ENCODE measurements at places on chromosomes 16 and 17.

- DNase-seq, result no peak
Observed at GRCh38 chr17:50621574-50622031, 13.1 kb upstream of the ABCC3 start.

DNA sequence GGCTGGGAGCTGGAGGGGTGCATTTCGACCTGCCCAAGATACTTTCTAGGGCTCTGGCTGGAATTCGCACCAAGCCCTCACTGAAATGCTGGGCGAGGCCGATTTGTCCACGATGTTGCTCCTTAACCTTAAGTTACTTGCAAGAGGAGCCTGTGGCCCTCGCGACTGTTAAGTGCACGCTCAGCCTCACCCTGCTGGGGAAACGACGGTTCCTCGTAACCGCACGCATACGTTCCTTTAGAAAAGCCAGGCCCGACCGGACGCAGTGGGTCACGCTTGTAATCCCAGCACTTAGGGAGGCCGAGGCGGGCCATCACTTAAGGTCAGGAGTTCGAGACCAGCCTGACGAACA, 607 bp upstream of the NCOR1 start:
- peak; percentile 28 for DNase-seq

- DNase-seq, result no peak
Observed at GRCh38 chr17:40203131-40203530, 16.0 kb upstream of the WIPF2 start.

- no peak for DNase-seq
Observed at GRCh38 chr17:4540687-4541327, 14.4 kb downstream of the MYBBP1A start.

DNA sequence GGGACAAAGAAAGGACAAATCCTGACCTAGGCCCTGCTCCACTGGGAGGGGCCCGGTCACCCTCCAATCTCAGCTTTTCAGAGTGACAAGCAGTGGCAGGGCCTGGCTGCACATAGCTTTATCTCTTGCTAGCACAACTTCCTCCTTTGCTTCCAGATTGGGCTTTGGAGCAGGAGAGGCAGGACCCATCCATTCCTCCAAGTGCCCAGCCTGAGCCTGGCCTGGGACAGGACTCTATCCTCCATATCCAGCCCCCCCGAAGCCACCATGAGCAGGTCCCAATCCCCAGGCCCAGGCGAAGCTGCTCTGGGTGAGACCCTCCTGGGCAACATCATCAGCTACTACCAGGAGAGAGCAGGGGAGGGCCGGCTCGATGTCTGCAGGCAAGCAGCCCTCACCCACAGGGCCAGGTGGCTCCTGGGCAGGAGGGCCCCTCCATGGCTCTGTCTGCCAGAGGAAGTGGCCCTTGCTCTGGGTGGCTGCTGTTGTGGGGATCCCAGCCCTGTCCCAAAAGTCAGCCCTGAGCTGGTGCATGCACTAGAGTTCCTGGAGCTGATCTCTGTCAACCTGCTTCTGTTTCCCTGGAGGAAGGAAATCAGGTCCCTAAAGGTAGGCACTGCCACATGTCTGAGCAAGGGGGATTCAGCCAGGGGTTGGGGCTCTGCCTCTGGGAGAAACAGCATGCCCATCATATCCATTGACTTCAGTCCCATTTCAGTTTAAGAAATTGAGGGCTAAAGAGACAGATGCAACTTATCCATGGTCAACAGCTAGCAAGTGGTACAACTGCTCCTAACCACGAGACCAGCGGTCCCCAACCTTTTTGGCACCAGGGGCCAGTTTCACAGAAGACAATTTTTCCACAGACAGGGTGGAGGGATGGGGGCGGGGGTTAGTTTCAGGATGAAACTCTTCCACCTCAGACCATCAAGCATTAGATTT, 58.9 kb downstream of the TK2 start:
- no peak for DNase-seq

GRCh38 chr17:33469911-33470310, 176.8 kb upstream of the ASIC2 start:
- DNase-seq, result no peak

GRCh38 chr17:29588562-29589411, 661 bp downstream of the GIT1 start:
- peak; percentile 27 for DNase-seq

DNA sequence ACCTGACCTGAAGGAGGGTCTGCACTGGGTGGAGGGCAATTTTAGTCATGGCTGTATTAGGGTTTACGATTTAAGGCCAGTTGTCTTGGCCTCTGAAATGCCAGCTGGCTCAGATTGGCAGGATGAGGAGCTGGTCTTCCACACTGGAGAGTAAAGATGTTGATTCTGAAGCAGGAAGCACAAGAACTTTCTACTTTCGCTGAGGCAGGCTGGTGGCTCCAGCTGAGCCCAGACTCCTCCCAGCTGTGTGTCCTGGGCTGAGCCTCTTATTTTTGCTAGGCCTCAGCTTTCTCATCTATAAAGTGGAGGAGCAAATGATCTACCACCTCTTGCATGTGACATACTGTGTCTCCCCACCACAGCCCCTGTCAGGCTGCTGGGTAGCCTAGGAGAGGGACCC, 74.4 kb downstream of the MRM1 start:
- DNase-seq, result no peak

DNA sequence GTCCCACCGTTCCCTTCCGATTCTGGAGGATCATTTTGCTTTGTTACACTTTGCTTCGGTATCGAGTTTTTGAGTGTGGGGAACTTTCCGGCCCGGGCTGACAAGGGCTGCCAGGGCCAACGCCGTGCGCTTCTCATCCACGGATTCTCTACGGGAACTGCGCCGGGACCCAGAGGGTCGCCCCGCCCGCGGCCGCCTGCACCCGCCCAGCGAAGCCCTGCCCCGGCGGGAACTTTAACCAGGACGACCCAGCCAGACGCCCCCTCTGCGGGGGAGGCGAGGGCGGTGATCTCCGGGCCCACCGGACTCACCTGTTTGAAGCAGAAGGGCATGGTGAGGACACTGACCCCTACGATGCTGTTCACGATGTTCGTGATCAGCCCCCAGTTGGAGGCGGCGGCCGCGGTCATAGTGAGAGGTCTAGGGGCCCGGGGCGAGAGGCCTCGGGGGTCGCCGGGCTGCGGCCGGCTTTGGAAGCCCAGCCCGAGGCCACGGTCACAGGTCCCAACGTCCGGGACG, 536 bp downstream of the SLC38A10 start:
- no peak for DNase-seq

DNA sequence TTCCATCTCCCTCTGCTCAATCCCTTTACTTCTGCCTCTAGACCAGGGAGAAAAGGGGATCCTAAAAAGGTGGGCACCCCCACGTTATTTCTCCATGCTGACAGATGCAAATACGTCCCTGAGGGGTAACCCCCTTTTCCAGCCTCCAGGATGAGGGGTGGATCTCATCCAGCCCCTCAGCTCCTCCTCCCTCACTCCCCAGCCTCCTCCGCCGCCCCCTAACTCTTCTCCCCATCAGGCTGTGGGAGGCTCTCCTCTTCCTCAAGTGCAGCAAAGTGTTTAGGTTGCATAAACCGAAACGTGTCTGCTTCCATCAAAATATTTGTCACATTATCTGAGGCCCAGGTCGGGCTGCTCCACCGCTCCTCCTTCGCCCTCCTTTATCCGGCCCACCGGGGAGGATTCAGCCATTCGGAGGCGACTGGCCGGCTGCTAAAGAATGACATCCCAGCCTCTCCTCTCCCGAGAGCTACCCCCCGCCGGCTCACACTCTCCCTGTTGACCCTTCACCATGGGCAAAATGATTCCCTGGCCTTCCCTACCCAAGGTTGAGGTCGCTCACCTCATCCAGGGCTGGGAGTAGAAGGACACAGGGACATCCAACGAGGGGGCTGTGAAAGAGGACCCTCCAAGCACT, 1.2 kb upstream of the C1QL1 start:
- DNase-seq, result no peak

GRCh38 chr16:89012622-89012995, 35.6 kb upstream of the CBFA2T3 start:
- no peak for DNase-seq

DNA sequence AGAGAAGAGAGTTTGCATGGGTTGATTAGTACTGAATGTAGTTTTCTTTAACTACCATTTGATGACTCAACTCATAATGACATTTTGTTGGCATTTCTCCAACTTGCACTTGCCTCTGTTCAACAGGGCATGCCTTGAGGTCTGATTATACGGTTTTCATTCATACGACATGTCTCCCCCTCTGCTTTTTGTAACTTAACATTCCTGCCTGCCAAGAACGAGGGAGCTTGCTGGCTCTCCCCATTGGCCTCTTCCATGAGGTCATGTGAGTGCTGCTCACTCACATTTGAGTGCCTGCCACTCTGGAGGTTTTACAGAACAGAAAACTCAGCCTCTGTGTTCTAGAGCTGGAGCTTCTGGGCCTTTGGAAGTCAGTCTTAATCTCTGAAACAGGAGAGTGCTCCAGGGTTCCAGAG, 19.7 kb downstream of the MAP2K6 start:
- DNase-seq, result no peak

- DNase-seq, result no peak
Observed at GRCh38 chr17:82202981-82203380, 9.7 kb downstream of the CCDC57 start.

- DNase-seq, result no peak
Observed at GRCh38 chr16:87486282-87486681, 6.5 kb downstream of the ZCCHC14 start.

- no peak for DNase-seq
Observed at GRCh38 chr17:12738624-12739023, 50.7 kb upstream of the ARHGAP44 start.

- no peak for DNase-seq
Observed at GRCh38 chr16:78599271-78599670, 499.8 kb downstream of the WWOX start.

DNA sequence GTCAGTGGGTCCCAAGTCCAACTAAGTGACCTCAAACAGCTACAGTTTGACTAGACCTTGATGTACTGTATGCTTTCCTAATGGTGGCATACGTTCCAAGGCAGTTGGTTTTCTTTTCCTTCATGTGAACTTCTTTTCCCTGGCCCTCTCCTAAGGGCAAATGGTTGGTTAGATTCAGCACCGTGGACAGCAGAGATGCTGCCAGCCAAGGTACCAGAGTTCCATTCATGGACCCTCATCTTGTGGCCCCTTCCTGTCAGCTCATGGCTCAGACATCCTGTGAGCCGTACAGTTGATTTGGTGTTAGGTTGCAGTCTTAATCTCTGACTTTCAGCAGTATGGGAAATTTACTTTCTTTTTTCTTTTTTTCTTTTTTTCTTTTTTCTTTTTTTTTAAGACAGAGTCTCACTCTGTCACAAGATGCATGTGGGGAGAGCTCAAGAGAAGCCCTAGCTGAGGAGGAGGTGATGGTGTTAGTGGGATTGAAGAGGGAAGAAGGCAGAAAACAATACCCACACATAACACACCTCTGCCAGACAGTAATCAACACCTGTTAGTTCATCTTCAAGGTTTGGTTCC, 122.4 kb downstream of the USP31 start:
- DNase-seq, result no peak

- no peak for DNase-seq
Observed at GRCh38 chr17:80786887-80787286, 204.8 kb upstream of the CHMP6 start.

GRCh38 chr17:28711723-28712031, at the start of gene PROCA1:
PROCA1 (minus strand) TSS chr17:28711888; CDS start chr17:28711660, 228 bp downstream.
- DNase-seq, result no peak
